MM.1S (cell line): ENCODE measurements at places on chromosomes 3 and 15.

DNA sequence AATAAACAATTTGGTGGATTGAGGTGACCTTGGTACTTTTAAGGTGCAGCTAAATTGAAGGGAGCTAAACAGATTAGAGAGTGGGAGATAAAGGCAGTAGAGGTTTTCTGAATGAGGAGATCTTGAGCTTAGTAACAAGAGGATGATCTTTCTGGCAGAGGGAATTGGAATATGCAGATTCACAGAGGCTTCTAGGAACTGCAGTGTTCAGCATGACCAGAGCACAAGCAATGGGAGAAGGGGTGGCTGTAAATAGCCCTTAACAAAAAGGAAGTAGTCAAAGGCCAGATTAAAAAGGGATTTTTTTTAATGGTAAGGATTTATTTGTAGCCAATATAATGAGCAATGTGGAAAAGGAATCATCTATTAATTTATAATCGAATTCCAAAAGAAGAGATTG, 5.7 kb upstream of the BNIP2 start:
- H3K27me3 ChIP-seq, result no peaks in the 10 kb centered on the region
- no peak overlapping the region for H3K4me3 ChIP-seq
- peaks cover 3% of the 10 kb centered on the region; the same call in 1 of the 2 replicates for H3K4me1 ChIP-seq
- no peak for DNase-seq
- no peak overlapping the region for H3K27ac ChIP-seq

DNA sequence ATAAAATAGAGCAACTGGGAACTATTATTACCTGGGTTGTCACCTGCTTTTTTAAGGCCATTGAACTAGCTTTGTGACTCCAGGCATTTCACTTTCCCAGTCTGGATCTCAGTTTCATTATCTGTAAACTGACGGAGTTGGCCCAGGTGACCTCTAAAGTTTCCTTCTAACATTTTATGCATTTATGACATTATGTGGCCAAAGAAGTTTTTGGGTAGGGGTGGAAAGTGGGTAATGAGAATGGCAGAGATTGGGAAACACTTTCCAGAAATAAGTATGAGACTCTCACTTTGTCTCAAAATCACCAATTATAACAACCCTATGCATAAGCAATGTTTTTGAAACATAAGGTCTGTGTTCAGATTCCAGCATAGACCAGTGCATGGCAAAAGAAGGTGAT, 99.1 kb upstream of the ARHGEF3 start:
- H3K4me3 ChIP-seq, result no peak overlapping the region
- no peaks in the 10 kb centered on the region for H3K36me3 ChIP-seq
- H3K27ac ChIP-seq, result no peak overlapping the region

DNA sequence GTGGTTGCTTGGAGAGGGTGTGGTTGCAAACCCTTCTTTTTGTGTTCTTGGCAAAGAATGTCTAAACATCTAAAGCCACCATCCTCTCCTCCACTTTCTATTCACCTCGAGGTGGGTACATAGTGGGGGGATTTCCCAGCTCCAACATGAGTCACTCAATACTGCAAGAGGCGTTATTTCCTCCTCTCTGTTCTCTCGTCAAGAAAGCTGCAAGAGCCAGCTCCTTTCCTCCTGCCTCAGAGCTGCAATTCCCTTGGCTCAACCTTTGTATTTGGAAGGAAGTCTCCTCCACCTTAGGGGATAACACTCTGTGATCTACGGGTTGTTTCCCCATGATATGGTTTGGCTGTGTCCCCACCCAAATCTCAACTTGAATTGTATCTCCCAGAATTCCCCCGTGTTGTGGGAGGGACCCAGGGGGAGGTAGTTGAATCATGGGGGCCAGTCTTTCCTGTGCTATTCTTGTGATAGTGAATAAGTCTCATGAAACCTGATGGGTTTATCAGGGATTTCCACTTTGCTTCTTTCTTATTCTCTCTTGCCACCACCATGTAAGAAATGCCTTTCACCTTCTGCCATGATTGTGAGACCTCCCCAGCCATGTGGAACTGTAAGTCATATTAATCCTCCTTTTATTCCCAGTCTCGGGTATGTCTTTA, 138.4 kb downstream of the PLCL2 start:
- no peaks in the 10 kb centered on the region for H3K36me3 ChIP-seq
- H3K27ac ChIP-seq, result no peak overlapping the region
- no peaks in the 10 kb centered on the region for H3K4me1 ChIP-seq
- no peaks in the 10 kb centered on the region for H3K27me3 ChIP-seq
- no peak overlapping the region for H3K4me3 ChIP-seq
- DNase-seq, result no peak

GRCh38 chr3:196159526-196159925, 51.7 kb downstream of the ZDHHC19 start:
- H3K36me3 ChIP-seq, result no peaks in the 10 kb centered on the region
- H3K27me3 ChIP-seq, result no peaks in the 10 kb centered on the region
- no peak overlapping the region for H3K27ac ChIP-seq
- DNase-seq, result no peak
- H3K4me1 ChIP-seq, result no peaks in the 10 kb centered on the region
- no peak overlapping the region for H3K4me3 ChIP-seq

DNA sequence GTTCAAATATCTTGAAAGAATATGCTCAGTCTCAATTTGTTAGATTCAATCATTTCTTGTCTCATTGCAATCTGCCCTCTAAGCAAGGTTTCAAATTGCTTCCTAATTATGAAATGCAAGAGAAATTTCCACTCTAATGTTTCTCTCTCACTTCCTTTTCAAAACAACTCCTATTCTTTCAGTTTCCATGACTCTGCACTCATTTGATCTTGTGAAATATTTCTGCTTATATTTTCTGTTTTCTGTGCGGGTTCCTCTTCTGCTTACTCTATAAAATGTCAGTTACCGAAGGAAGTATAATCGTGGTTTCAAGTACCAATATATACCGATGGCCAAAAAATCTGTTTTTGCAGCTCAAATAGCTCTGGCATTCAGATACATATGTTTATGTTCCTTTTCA, 521.9 kb upstream of the NAALADL2 start:
- H3K27me3 ChIP-seq, result no peaks in the 10 kb centered on the region
- no peak overlapping the region for H3K27ac ChIP-seq
- peak; percentile 57 for DNase-seq
- peaks cover 10% of the 10 kb centered on the region; the same call in 1 of the 2 replicates for H3K4me1 ChIP-seq
- H3K4me3 ChIP-seq, result no peak overlapping the region

DNA sequence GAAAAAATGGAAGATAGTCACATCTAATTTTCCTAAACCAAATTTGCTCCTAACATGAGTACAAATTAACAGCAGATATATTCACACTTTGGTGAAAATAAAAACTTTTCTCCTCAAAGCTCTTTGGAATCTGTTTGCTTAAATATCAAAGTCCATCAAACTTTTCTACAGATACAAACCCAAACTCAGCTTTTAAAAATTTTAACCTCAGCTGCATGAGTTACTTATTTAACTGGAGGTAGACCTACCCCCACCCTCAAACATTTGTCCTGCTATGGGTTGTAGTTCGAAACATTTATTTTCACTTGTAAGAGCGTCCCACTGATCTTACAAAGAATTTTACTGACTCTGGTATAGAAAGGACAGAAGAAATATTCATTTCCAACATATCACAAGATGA, 8.9 kb upstream of the XYLB start:
- no peaks in the 10 kb centered on the region for H3K36me3 ChIP-seq
- H3K27me3 ChIP-seq, result no peaks in the 10 kb centered on the region
- H3K4me1 ChIP-seq, result no peaks in the 10 kb centered on the region
- H3K27ac ChIP-seq, result no peak overlapping the region
- no peak overlapping the region for H3K4me3 ChIP-seq

DNA sequence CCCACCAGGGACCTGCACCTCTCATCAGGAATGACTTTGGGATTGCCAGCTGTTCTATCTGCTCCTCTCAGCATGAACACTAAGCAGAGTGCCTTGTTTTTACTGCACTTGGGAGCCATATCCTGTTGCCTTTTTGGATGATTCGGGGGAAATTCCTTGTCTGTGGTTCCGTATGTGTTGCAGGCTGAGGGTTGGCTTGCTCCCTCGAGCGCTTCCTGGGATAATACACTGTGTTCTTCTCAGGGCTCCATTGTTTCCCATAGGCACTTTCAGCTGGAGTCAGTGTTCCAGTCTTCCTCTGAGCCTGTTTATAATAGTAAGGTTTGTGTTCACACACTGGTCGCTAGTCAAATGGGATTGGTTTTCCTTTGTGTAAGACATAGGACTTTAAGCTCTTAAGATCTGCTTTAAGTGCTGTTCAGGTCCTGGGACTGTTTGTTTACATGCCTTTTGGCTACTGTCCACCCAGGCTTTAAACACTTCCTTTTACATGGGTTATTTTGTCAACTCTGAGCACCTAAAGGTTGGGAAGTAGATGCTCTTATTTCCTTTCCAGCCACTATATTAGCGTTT, 23.4 kb downstream of the BOC start:
- H3K27ac ChIP-seq, result no peak overlapping the region
- DNase-seq, result no peak
- no peak overlapping the region for H3K4me3 ChIP-seq
- no peaks in the 10 kb centered on the region for H3K36me3 ChIP-seq
- H3K27me3 ChIP-seq, result no peaks in the 10 kb centered on the region
- H3K4me1 ChIP-seq, result no peaks in the 10 kb centered on the region

- no peaks in the 10 kb centered on the region for H3K36me3 ChIP-seq
- no peak for DNase-seq
- no peak overlapping the region for H3K27ac ChIP-seq
- no peaks in the 10 kb centered on the region for H3K27me3 ChIP-seq
Measured at GRCh38 chr3:133941415-133941821, 45.7 kb upstream of the RAB6B start.

GRCh38 chr3:37907906-37908305, 46.2 kb downstream of the CTDSPL start:
- no peaks in the 10 kb centered on the region for H3K27me3 ChIP-seq
- peak overlapping the region; percentile 66 for H3K27ac ChIP-seq
- peak; percentile 97 for DNase-seq
- H3K36me3 ChIP-seq, result no peaks in the 10 kb centered on the region

GRCh38 chr3:82000773-82001172, 239.3 kb upstream of the GBE1 start:
- no peak overlapping the region for H3K4me3 ChIP-seq
- no peaks in the 10 kb centered on the region for H3K4me1 ChIP-seq
- no peaks in the 10 kb centered on the region for H3K27me3 ChIP-seq
- peak; percentile 17 for DNase-seq
- H3K36me3 ChIP-seq, result no peaks in the 10 kb centered on the region

- no peak for DNase-seq
- peaks cover 15% of the 10 kb centered on the region; the same call in 1 of the 2 replicates for H3K27me3 ChIP-seq
- no peaks in the 10 kb centered on the region for H3K4me1 ChIP-seq
Measured at GRCh38 chr15:33310481-33311311, at the start of gene RYR3. Gene RYR3, plus strand, starts transcription at chr15:33310967. Its CDS starts 79 bp downstream, at chr15:33311046.

DNA sequence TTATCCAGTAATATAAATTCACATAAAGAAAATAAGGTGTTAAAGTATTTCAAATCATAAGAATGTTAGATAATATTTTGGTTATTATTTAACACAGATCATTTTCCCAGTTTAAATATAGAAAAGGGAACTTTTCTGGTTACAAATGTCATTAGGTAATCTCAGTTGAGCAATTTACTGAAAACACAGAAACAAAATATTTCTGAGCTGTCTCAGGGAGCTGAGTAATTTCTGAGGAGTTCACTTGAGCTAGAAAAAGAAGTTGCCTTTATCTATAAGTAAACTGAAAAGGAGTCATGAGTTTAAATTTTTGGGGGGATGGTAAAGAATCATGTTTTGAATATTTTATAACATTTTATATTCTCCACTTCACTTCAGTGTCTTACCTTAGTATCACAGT, 855.4 kb upstream of the ARPP21 start:
- no peak for DNase-seq
- H3K4me3 ChIP-seq, result no peak overlapping the region
- no peaks in the 10 kb centered on the region for H3K27me3 ChIP-seq
- no peak overlapping the region for H3K27ac ChIP-seq

GRCh38 chr3:49415931-49416601, 3.8 kb downstream of the TCTA start:
- peak overlapping the region; percentile 83 for H3K27ac ChIP-seq
- peak; percentile 76 for DNase-seq
- peaks cover 39% of the 10 kb centered on the region for H3K4me1 ChIP-seq
- H3K4me3 ChIP-seq, result no peak overlapping the region

GRCh38 chr15:60751985-60752952, 273.3 kb upstream of the ICE2 start:
- H3K36me3 ChIP-seq, result no peaks in the 10 kb centered on the region
- no peak overlapping the region for H3K4me3 ChIP-seq
- no peak for DNase-seq
- peaks cover 17% of the 10 kb centered on the region for H3K4me1 ChIP-seq

- no peak overlapping the region for H3K27ac ChIP-seq
- peaks cover 7% of the 10 kb centered on the region; the same call in 1 of the 2 replicates for H3K36me3 ChIP-seq
- no peak overlapping the region for H3K4me3 ChIP-seq
- no peaks in the 10 kb centered on the region for H3K27me3 ChIP-seq
- DNase-seq, result no peak
Measured at GRCh38 chr3:98799479-98799878, 36.3 kb downstream of the ST3GAL6 start.

DNA sequence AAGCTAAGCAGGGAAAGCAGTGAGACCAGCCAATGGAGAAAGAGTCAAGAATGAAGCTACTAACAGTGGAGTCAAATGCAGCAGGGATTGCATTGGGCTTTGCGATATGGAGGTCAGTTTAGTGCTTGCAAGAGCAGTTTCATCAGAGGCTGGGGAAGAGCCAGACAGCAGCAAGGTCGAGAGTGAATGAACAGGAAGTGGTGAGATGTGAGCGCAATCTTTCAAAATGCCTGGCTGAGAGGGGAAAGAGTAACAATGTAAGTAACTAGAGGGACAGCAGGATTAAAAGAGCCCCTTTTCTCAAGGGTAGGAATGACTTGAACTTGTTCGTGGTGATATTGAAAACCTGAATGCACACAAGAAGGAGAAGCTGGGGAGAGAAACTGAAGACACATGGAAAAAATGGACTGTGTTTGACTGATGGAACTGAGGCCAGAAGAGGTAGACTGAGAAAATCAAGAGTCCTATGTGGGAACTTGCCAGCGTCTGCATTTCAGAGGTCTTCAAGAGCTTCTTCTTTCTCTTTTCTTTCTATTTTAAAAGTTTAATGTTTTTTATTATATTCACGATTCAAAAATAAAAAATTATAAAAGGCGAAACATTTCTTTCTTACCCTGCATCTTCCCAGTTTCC, 30.6 kb upstream of the GPR160 start:
- no peaks in the 10 kb centered on the region for H3K36me3 ChIP-seq
- H3K27me3 ChIP-seq, result no peaks in the 10 kb centered on the region
- H3K4me1 ChIP-seq, result peaks cover 19% of the 10 kb centered on the region
- peak; percentile 85 for DNase-seq

DNA sequence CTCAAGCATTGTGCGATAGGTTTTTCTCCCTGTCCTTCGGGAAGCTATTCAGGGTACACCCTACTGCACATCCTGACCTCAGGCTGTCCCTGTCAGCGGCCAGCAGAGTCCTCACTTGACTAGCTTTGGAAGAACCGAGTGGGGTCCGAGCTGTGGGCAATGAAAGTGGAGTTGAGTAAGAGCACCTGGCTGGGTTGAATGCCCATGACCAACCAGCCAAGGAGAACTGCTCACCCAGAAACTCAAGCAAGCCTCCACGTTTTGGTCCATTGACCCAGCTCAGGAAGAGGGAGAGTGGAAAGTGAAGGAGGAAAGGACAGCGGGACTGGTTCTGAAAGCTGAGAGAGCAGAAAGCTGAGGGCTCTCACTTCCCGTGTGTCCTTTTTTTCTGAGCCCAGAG, 36.0 kb upstream of the HDGFL3 start:
- DNase-seq, result no peak
- no peak overlapping the region for H3K4me3 ChIP-seq
- no peaks in the 10 kb centered on the region for H3K36me3 ChIP-seq
- H3K27me3 ChIP-seq, result no peaks in the 10 kb centered on the region
- H3K27ac ChIP-seq, result no peak overlapping the region
- H3K4me1 ChIP-seq, result no peaks in the 10 kb centered on the region
